ENCODE measurements at places on chromosomes 1 and 21. TPM values are rescaled to one million over a fixed set of nuclear protein-coding genes. Genes with fewer than 3 reads are reported as not detected.
A peak's percentile ranks its signal among the peaks of the same experiment; 100 is the strongest.

DNA sequence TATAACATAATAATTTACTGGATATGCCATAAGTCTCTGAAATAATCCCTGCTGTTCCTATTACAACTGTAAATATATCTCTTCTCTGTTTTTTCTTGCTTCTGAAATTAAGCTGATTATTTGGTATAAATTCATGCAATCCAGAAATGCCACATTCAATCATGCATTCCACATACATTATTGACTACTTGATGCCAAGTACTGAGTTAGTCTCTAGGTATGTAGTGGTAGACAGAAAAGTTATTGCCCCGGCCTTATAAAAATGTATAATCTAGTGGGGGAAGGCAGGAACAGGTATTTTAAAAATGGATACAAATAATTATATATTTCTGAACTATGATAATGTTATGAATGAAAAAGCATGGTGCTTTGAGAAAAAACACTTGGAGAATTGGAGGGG is 338.6 kb upstream of the SNX7 start:
- no peak for DNase-seq

- DNase-seq = peak; percentile 80
These were observed 32.7 kb upstream of the ETV3 start for GRCh38 chr1:157170677-157171515.

GRCh38 chr1:156226116-156226538 is 13.3 kb downstream of the PMF1 start:
- DNase-seq = no peak

DNA sequence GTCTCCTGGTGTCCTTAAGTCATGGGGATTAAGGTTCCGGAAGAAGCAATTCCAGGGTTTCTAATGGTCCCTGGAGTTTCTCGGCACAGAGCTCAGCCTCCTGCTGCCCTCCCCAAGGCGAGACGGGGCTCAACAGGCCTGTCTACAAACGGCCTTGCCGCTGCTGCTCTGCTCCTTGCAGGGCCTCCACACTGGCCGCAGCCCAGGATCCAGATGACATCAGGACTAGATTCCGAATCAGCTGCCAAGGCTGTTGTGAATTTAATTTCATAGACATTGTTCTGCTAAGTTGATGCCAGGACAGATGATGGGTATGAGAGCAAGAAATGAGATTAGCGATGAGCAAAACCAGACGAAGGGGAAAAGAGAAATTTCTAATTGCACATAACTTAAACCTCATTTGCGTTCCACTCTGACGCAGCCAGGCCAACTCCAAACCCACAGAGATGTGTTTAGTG is 103.6 kb upstream of the BACE2 start:
- no peak for DNase-seq

- DNase-seq = no peak
These were observed 430.6 kb downstream of the KIF26B start for GRCh38 chr1:245585252-245585959.

DNA sequence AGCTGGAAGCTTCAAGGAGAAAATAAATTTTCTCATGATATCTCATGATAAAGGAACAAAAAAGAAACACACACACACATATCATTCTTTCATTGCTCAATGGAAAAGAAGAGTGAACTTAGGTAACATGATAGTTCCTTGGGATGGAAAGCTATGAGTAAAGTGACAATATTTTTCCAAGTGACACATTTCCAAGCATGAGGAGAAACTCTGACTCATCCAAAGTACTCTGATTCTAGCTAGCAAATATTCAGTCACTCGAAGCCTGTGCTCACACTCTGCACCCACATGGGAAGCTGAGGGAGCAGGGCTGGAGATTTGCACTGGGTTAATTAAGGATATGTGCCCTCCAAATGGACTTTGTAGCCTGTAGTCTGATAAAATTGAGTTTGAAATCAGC is 222.4 kb downstream of the LRRC40 start:
- no peak for DNase-seq

DNA sequence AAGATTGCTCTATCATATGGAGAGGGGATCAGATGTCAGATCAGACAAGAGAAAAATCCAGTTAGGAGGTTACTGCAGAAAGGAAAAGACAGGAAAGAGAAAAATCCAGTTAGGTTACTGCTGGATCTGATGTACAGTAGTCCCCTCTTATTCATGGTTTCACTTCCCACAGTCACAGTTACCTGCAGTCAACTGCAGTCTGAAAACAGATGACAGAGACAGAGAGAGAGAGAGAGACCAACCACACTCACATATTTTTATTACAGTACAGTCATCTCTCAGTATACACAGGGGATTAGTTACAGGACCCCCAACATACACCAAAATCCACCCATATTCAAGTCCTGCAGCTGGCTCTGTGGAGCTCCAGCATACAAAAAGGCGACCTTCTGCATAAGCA is 29.3 kb downstream of the NUP133 start:
- no peak for DNase-seq

GRCh38 chr1:158159597-158159996 is 21.1 kb upstream of the CD1D start:
- no peak for DNase-seq

DNA sequence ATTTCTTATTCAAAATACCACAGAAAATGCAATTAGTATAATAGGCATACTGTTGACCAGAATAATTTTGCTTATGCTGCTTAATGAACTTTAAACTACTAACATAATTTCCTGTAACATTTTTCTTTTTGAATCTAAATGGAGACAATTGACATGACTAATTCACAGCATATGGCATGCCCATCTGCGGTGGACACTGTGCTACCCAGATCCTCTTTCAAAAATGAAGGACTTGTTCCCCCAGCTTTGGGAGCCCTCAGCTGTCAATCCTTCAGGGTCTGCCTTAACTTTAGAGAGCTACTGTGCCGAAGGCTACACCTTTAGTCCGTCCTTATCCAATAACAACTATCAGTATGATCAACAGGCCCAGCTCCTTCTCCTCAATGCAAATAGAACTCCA is 789.0 kb downstream of the PLA2G4A start:
- no peak for DNase-seq

DNA sequence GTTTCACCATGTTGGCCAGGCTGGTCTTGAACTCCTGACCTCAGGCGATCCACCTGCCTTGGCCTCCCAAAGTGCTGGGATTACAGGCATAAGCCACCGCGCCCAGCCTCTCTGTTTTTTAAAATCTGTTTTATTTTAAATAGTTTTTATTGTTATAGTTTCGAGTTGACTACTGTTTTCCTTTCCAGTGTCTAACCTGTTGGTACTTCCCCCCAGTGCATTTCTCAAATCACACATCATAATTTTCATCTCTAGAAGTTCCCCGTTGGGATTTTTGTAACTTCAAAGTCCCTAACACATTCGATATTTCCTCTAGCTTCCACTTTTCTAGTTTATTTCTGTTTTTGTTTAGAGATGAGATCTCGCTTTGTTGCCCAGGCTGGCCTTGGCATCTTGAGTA is 7.5 kb downstream of the HES4 start:
- DNase-seq = no peak

DNA sequence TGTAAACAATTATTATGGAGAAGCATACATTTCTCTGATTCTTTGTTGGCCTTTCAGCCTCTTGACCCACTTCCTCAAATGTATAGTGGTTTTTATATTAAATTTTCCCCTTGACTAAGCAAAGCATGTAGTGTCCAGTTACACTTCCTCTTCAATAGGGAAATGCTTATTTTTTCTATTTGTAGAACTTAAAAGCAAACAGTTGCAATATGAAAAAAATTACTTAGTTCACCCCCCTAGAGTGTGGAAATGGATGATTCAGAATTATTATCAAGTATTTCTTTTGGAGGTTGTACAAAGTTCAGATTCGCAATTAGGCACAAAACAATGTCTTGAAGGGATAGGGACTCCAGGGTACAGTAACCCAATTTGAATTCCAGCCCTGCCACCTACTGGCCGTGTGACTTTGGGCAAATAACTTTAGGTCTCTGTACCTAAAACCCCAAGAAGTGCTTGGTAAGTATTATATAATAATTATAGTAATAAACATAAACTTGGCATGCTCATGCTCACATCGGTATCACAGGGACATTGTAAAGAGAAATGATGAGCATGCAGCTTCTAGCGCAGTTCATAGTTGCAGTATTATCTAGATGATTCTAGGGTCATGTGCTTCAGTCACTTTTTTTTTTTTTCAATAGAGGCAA is 28.6 kb upstream of the IFNGR2 start:
- DNase-seq = peak; percentile 65

The TMEM269 gene
- not detected for total RNA-seq

The SLC35F3 gene
- total RNA-seq = 0.29 TPM

The RCSD1 gene
- total RNA-seq = 14.8 TPM

Data from upper lobe of right lung (tissue), 1 donor.